ENCODE measurements at places on chromosomes 12 and 14.

- DNase-seq: no peak
Measured at GRCh38 chr14:53325176-53325806, 172.2 kb upstream of the DDHD1 start.

DNA sequence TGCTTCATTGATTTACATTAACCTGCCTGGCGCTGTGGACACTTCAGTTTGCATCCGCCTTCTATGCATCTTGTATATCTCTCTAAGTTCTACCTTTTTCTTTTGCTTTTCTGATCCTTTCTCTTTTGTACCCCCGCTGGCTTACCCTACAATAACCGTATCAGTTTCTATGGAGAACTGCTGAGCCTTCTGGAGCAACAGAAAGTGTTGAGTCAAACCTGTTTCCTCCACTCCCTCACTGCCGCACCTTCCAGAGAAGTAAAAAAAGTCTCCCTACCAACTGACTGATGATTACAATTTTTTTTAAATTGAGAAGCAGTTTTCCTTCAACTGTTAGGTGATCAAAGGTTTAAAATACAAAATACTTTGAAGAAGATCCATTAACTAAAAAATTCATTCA is 17.4 kb downstream of the EXD2 start:
- DNase-seq: no peak

DNA sequence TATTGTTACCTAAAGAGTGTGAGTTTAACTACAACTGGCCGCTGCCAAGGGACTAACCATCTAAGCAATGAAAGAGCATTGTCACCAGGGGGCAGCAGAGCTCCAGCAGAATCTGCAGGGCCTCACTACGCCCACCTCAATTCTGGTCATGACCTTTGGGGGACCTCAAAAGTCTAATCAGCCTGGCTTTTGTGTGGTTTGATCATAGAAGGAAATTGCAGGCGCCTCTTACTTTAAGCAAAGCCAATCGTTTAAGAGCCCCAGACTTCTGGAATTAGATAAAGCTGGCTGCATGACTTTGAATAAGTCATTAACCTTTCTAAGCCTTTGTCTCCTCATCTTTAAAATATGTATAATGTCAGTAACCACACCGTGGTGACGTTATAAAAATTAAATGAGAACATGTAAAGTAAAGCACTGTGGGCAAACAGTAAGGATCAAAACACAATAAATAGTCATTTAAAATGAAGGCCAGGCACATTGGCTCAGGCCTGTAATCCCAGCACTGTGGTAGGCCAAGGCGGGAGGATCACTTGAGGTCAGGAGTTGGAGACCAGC is 58.6 kb downstream of the TBX3 start:
- DNase-seq: peak; percentile 67

GRCh38 chr12:57151741-57152630 is 4.6 kb upstream of the LRP1-AS start:
- DNase-seq: no peak

GRCh38 chr12:81137801-81138200 is 59.9 kb downstream of the ACSS3 start:
- no peak for DNase-seq

GRCh38 chr14:48568252-48568651 is 892.8 kb upstream of the MDGA2 start:
- DNase-seq: no peak

GRCh38 chr12:22287776-22288621 is 46.5 kb downstream of the ST8SIA1 start:
- peak; percentile 16 for DNase-seq

Data from stimulated activated naive CD8-positive, alpha-beta T cell treated with anti-CD3 and anti-CD28 coated beads, Interleukin-15, Interleukin-2, amounts not matched to agents 100 U/mL and 50 U/mL, for 24 hours (primary cell).